NCI-H345 (cell line): ENCODE measurements at places on chromosomes 12 and 14.
A peak's percentile ranks its signal among the peaks of the same experiment; 100 is the strongest.

DNA sequence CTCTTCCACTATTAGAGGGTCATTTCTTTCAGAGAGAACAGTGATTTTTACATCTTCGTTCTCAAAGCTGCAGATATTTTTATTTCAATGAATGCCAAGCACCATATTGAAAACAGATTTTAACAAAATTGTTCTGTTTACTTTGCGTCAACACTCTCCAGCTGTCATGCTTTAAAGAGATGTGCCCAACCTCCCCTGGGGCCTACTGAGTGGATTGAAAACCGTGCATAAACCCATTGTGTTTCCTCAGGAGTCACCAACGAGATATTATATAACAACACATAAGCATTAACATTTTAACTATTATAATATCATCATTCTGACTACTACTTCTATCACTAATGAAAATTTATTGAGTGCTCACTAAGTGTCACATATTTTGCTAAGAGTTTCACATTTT, 81.6 kb downstream of the MYF5 start:
- DNase-seq, result no peak

DNA sequence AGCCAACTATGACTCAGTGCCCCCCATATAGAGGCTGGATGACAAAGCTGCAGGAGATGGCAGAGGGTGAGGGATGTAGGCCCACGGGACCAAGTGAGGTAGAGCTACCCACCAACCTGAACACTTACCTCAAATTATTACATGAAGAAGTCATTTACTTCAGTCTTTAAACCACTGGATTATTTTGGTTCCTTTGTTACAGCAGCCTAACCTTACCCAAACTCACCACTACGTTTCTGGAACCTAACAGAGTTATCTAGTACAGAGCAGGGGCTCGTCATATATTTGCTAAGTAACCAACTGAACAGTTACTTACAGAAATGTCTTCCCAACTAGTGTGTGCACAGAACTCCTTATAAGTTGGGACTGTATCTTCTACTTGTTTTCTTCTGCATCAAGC, 85.2 kb upstream of the IGF1 start:
- DNase-seq, result no peak

DNA sequence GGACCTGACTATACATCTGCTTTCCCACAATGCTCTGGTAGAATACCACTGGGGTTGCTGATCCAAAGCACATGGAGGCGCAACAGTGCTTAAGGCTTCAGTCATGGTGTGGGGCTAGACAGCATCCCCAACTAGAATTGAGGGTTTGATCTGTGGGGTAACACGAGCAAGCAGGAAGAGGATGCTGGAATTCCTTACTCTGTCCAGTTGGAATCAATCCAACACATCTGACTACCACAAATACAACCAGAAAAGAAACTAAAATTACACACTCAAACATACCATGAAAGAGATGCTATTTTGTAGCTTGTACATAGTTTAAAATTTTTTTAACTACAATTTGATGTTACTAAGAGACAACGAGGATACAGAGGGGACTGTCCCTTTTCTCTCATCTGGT, 40.4 kb upstream of the GTF2A1 start:
- DNase-seq, result no peak

GRCh38 chr12:94707892-94708291, 57.5 kb upstream of the TMCC3 start:
- DNase-seq, result no peak

DNA sequence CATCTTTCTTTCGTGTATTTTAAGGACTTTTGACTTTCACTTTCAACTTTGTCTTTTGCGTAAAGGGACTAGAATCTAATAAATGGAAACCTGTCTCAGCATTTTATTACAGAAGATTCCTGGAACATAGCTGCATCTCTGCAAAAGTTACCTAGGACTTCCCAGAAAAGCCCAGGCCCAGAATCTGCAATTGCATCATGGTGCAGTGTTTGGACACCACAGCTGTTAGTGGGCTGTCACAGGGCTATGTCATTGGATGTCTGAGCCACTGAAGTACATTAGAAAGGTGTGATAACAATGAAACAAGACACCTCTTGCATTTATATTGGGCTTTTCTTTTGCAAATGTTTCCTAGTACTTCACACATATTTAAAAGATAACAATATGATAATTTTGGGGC, 199.9 kb upstream of the IGF1 start:
- DNase-seq, result no peak

- peak; percentile 16 for DNase-seq
Measured at GRCh38 chr12:52395761-52396434, 10.2 kb downstream of the KRT82 start.

DNA sequence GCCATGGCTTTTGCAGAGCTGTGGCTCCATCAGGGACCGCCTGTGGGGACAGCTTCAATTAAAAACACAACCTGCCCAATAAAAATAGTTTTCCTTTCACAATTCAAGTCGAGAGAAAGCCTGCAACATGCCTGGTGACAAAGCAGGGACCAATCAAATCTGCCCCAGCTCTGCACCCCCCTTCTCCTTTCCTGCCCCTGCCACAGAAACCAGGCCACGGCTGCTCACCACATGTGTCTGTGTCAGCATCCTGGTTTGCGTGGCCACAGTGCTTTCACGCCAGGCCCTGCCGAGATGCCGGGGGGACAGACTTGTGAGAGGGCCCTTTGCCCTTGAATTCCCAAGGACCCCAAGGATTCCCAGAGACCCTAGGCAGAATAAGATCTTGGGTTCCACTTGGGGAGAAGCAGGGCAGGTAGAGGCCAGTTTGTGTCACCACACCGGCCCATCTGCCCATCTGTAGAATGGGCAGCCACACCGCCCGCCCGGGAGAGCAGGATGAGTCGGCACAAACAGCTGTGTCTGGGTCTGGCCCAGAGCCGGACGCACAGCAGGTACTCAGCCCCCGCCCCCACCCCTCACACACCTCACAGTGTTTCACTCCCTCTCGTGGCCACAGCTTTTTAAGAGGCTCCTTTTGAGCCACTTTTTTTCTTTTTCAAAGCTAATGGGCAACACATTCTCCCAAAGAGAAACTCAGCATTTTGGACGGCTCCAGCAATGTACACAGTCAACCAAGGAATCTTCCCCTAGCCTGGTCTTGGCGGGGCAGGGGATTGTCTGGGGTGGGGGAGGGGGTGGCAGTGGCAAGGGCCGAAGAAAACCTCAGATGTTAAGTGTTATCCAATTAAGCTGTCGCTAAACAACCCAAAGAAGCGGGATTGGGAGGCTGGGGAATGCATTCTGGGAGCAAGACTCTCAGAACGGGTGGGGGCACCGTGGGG, 41.5 kb downstream of the BCL11B start:
- no peak for DNase-seq

GRCh38 chr12:26273811-26274210, 78.4 kb downstream of the SSPN start:
- no peak for DNase-seq

- no peak for DNase-seq
Measured at GRCh38 chr14:72793156-72793939, 100.6 kb downstream of the DPF3 start.

DNA sequence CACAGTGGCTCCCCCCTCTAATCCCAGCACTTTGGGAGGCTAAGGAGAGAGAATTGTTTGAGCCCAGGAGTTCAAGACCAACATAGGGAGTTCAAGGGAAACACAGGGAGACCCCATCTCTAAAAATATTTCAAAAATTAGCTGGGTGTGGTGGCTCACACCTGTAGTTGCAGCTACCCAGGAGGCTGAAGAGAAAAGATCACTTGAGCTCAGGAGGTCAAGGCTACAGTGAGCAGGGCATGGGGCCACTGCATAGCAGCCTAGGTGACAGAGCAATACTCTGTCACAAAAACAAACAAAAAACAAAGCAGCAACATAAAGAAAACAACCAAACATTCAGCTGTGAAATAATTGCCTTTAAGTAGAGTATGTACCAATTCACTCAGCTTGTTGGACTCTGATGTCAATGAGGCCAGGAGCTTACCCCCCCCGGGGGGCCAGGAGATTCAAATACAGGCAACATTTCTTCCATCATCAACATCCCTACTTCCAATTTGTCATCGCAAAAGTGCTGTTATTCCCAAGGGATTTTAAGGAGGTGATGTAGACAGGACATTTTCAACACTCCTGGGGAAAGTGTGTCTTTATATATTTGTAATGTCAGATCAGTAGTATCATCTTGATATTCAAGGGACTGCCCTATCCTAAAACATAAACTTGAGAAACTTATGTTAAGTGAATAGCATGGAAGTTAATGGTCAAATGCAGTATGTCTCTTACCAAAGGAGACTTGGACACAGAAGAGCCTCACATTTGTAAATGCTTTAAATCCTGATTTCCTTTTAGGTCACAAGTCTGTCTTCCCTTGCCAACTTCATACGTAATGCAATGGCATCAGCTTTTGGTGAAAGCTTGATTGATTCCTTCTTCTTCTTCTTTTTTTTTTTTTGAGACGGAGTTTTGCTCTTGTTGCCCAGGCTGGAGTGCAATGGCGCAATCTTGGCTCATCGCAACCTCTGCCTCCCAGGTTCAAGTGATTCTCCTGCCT, 40.6 kb upstream of the AEBP2 start:
- DNase-seq, result no peak

GRCh38 chr14:32121536-32121935, 44.4 kb downstream of the ARHGAP5 start:
- DNase-seq, result no peak

GRCh38 chr12:49626836-49627235, 3.5 kb downstream of the PRPF40B start:
- DNase-seq, result no peak

- DNase-seq, result no peak
Measured at GRCh38 chr14:55850825-55851241, 267.4 kb upstream of the PELI2 start.

DNA sequence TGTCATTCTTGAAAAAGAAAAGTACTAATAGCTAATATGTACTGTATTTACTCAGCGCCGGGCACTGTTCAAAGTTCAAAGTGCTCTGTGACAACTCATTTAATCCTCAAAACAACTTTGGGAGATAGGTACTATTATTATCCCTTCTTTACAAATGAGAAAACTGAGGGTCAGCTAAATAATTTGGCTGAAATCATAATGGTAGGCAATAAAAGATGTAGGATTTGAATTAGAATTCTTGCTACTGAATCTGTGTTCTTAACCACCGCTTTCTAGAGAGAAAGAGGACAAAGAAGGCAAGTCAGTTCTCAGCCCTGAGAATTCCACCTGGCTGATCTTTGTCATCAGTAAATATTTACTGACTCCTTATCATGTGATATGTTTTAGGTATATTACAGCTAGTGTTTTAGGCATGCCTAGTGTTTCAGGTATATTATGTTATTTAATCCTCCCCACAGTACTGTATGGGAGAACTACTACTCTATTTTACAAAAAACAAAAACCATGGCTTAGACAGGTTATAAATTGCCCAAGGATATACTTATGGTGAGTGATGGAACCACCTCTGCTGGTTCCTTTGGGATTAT, 205.7 kb upstream of the GZMB start:
- DNase-seq, result peak; percentile 30

- DNase-seq, result no peak
Measured at GRCh38 chr14:75375983-75376382, 51.8 kb upstream of the JDP2 start.

DNA sequence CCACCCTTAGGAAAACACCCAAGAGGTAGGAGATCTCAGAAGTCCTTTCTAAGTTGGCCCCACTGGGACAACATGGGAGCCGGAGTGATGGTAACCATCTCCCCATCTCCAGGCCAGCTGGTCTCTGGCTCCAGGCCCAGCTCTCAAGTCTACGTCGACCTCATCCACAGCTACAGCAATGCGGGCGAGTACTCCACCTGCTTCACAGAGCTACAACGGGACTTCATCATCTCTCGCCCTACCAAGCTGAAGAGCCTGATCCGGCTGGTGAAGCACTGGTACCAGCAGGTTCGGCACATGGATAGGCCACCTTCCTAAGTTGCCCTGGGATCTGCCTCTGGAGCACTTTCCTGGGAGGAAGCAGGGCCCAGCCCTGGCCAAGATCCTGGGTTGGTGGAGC, 11.0 kb upstream of the OAS2 start:
- no peak for DNase-seq

DNA sequence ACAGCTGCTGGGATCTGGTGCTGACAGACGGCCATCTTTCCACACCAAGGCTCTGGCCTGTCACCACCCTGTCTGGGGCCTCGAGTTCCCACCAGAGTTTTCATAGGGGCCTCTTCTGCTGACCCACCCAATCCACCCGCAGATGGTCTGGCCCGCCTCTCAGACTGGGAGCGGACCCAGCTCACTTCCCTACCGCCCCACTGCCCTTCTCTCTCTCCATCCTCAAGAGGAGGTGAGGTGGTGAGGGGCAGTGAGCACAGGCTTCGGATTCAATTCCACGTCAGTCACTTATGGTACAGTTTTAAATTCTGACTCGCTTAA, 12.3 kb upstream of the RPS6KL1 start:
- no peak for DNase-seq

- no peak for DNase-seq
Measured at GRCh38 chr12:91935296-91935695, 210.3 kb downstream of the BTG1 start.

GRCh38 chr12:7869137-7869536, 3.6 kb downstream of the SLC2A14 start:
- DNase-seq, result no peak

DNA sequence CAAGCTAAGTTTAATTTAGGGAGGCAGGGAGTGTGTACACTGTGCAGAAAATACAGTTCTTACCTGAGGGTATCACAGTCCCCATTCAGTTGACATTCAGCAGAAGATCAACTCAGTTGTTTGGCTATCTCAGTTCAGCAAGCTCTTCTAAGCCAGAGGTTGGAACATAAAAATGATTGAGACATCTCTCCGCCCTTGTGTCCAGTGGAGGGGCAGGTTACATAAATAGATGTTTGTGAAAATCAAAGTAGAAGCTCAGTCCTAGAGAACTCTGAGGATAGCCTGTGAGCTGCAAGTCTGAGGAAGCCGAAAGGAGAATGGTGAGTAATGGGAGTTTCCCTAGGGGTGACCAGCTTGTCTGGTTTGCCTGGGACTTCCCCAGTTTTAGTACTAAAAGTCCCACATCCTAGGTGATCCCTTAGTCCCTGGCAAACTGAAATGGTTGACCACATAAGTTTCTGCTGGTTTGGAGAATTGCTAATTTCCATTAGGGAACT, 251.4 kb upstream of the ATP2B1 start:
- DNase-seq, result no peak

GRCh38 chr12:101777978-101778377, 38.7 kb upstream of the SYCP3 start:
- DNase-seq, result no peak

DNA sequence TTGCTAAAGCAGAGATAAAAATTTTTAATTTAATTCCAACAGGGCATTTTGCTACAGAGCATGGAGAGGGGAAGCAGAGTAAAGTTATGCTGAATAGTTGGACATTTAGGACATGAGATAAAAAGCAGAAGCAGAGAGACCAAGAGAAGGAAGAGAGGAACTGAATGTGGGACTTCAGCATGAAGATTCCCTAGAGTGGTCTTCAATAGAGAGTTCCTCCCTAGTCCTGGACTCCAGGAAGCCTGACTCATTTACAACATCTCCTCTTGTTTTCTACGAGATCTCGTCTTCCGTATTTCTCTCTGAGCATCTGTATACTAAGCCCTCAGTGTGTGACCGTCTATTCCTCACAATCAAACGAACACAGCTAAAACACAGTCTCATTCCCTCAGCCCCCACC, 35.2 kb upstream of the IFT81 start:
- no peak for DNase-seq
